K562 (cell line): ENCODE measurements at places on chromosomes 4 and X. TPM values are rescaled to one million over a fixed set of nuclear protein-coding genes. Genes with fewer than 3 reads are reported as not detected.

PITX2 gene
- total RNA-seq = not detected in 2 replicates

SLC6A14 gene
- total RNA-seq = 0.04 TPM in 2 replicates

PPARGC1A gene
- total RNA-seq = 0.02 TPM in 1 of 2 replicates, not detected in the other

PLAC1 gene
- total RNA-seq = 1.00 and 1.3 TPM in 2 replicates

SGMS2 gene
- 0.04 and 0.09 TPM in 2 replicates for total RNA-seq

RTL5 gene
- total RNA-seq = not detected in 2 replicates

ATP8A1 gene
- total RNA-seq = 0.11 and 0.38 TPM in 2 replicates

UGT2B17 gene
- 0.11 and 0.13 TPM in 2 replicates for total RNA-seq

SERTM2 gene
- total RNA-seq = not detected in 2 replicates

PRRG3 gene
- not detected in 2 replicates for total RNA-seq

MAGEB2 gene
- total RNA-seq = 88.8 and 93.1 TPM in 2 replicates

TET2 gene
- total RNA-seq = 7.0 and 8.6 TPM in 2 replicates

CEP44 gene
- total RNA-seq = 26.5 and 29.0 TPM in 2 replicates

MAGEC2 gene
- total RNA-seq = 56.9 and 57.4 TPM in 2 replicates

RASL11B gene
- 0.53 and 0.56 TPM in 2 replicates for total RNA-seq

NONO gene
- 415 and 475 TPM in 2 replicates for total RNA-seq

BBS12 gene
- 3.0 and 3.1 TPM in 2 replicates for total RNA-seq

DNA sequence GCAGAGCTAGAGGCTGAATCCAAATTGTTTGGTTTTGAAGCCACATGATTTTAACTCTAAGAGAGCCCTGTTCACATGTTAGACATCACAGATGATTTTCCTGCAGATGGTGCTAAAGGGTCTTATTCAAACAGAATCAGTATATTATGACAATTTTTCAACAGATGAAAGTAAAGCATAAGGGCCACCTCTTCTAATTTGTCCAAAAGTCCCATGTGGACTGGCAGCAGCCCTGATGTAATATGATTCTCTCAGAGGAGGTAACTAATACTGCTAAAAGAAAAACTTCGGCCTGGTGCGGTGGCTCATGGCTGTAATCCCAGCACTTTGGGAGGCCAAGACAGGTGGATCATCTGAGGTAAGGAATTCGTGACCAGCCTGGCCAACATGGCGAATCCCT is 26.0 kb upstream of the SETD7 start:
- no peak for DNase-seq
- H3K27ac ChIP-seq = no peak overlapping the region
- no peak overlapping the region for H3K4me3 ChIP-seq
- no peaks in the 10 kb centered on the region for H3K4me1 ChIP-seq

DNA sequence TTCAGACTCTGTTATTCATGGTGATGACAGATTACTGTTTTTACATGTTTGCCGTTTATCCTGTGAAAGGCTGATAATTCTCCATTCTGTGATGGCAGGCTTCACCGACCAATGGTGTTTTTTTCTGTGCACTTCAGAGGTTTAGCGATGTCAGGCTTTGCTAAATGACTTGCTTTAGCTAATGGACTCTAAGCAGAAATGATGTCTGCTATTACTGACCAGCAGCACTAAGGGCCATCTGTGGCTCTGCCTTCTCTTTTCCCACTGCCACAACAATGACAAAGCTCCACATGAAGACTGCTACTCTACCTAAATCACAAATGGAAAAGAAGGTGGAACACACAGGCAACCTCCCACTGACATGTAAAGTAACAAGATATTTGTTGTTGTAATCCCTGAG is 68.4 kb upstream of the ALB start:
- DNase-seq = no peak
- no peak overlapping the region for H3K4me3 ChIP-seq
- no peaks in the 10 kb centered on the region for H3K36me3 ChIP-seq
- no peak overlapping the region for H3K27ac ChIP-seq
- H3K27me3 ChIP-seq = no peaks in the 10 kb centered on the region

- H3K27me3 ChIP-seq = no peaks in the 10 kb centered on the region
- no peak overlapping the region for H3K27ac ChIP-seq
- DNase-seq = no peak
Measured at GRCh38 chr4:60611762-60612496, 588.2 kb upstream of the ADGRL3 start.

DNA sequence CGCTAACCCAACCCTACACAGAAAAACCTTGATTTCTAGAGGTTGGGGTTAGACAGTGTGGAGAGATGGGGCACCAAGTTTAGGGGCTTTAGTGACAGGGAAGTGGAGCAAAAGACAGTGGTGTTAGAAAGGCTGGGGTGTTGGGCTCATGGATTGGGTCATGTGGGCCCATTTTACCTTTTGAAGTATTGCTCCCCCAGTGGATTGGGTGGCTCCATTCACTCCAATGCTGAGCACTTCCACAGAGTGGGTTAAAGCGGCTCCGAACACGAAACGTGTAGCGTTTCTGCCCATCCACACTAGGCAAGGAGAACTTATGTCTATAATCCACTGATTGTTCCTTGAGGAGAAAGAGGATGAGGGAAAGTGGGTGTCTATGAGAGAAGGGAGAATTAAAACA is 2.3 kb downstream of the IL2RG start:
- no peaks in the 10 kb centered on the region for H3K36me3 ChIP-seq
- no peak for DNase-seq
- H3K27me3 ChIP-seq = no peaks in the 10 kb centered on the region
- H3K4me3 ChIP-seq = no peak overlapping the region
- H3K4me1 ChIP-seq = peaks cover 37% of the 10 kb centered on the region
- no peak overlapping the region; the same call in 2 of the 3 replicates for H3K27ac ChIP-seq

DNA sequence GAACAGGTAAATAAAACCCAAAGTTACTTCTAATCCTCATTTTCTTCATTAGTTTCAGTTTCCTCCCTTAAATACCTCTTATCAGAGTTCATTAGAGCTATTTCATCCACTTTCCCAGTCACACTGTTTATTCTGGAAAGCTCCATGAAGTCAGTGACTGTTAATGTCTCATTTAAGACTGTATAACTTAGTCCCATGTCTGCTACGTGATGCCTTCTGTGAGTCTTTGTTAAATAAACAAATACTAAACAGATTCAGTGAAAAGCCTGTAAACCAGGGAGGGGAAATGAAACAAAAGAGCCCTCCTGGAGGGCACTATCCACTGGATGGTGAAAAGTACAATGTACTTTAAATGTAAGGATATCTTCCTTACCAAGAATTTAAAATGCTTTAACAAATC is 24.7 kb downstream of the ACE2 start:
- no peak for DNase-seq
- no peaks in the 10 kb centered on the region for H3K27me3 ChIP-seq
- peaks cover 32% of the 10 kb centered on the region; the same call in 2 of the 3 replicates for H3K4me1 ChIP-seq
- H3K4me3 ChIP-seq = no peak overlapping the region
- no peak overlapping the region for H3K27ac ChIP-seq

DNA sequence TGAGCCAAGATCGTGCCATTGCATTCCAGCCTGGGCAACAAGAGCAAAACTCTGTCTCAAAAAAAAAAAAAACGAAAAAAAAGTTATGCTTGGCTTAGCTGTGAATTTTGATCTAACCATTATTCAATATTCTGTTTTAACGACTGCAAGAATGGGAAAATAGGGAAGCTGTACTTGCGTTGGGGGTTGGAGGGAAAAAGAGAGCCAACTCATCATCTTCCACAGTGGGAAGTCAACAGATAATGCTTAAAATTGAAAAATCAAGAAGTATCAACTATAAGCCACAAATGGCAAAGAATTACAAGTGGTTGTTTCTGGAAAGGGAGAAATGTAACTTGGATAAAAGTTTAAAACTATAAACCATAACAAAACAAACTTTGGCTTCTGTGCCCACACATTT is 2.9 kb downstream of the TEC start:
- peaks cover 12% of the 10 kb centered on the region for H3K36me3 ChIP-seq
- H3K27me3 ChIP-seq = no peaks in the 10 kb centered on the region
- no peak for DNase-seq
- H3K4me1 ChIP-seq = peaks cover 41% of the 10 kb centered on the region

DNA sequence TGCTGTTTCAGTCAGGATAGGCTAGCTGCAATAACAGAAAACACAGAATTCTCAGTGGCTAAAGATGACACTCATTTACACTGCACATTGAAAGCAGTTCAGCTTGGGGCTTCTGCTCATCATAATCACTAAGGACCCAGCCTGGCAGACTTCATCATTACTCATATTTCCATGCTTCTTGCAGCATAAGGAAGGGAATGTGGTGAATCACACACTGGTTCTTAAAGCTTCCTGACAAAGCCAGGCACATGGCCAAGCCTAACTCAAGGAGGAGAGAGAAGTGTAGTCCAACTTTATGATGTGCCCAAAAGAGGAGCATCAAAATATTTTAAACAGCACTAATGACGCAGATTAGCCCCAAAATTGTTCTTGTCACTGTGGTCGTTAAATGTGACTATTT is 186.5 kb downstream of the BANK1 start:
- no peaks in the 10 kb centered on the region for H3K4me1 ChIP-seq
- H3K27me3 ChIP-seq = no peaks in the 10 kb centered on the region
- no peak for DNase-seq
- H3K36me3 ChIP-seq = no peaks in the 10 kb centered on the region
- no peak overlapping the region for H3K27ac ChIP-seq

GRCh38 chr4:7841071-7841470 is 98.6 kb downstream of the AFAP1 start:
- no peak overlapping the region for H3K4me3 ChIP-seq
- peaks cover 7% of the 10 kb centered on the region for H3K27me3 ChIP-seq
- no peaks in the 10 kb centered on the region for H3K36me3 ChIP-seq
- H3K4me1 ChIP-seq = peaks cover 7% of the 10 kb centered on the region; the same call in 2 of the 3 replicates
- DNase-seq = no peak

GRCh38 chr4:120855307-120856001 is 67.1 kb downstream of the PRDM5 start:
- no peak for DNase-seq
- H3K36me3 ChIP-seq = no peaks in the 10 kb centered on the region
- no peak overlapping the region for H3K27ac ChIP-seq
- no peak overlapping the region for H3K4me3 ChIP-seq
- H3K4me1 ChIP-seq = no peaks in the 10 kb centered on the region

DNA sequence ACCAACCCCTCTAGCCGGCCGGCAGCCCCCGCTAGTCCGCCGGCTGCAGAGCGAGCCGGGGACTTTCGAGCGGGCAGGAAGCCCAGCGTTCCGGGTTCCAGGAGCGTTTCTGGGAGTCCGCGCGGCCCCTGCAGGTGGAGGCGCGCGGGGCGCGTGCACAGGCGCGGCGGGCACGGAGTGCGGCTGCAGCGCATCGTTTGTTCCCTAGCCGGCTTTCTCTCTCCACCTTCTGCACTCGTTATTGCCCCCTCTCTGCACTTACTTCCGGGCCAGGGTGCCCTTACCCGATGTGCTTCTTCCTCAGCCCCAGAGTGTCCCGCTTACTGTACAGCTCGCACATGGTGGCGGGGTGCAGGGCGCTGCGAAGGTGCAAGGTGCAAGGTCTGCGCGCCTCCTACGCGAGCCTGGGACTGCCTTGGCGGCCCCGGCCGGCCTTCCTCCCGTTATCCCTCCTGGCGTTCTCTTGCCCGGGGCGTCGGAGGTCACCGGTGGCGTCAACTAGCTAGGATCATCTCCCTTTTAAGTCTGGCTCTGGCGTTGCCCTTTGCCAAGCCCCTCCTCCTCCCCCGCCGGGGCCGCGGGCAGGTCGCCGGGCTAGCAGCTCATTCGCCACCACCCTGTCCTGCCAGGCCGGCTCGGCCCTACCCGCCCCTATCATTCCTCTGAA is at the start of gene ETNPPL:
Gene ETNPPL (minus strand): TSS at position 495 of the 667 bp plus-strand sequence. CDS start 155 bp downstream, at position 340.
- DNase-seq = no peak
- no peak within 1 kb of the TSS for H3K27ac ChIP-seq
- peak within 1 kb of the TSS; percentile 20 for H3K4me3 ChIP-seq

- H3K36me3 ChIP-seq = 0 out of 3 replicates have a peak, but pooled peaks cover 2% of the 10 kb centered on the region
- H3K27ac ChIP-seq = no peak overlapping the region
- DNase-seq = no peak
Measured at GRCh38 chrX:134512566-134512965, 52.6 kb downstream of the HPRT1 start.

- H3K4me1 ChIP-seq = no peaks in the 10 kb centered on the region
- DNase-seq = no peak
- no peak overlapping the region for H3K4me3 ChIP-seq
- peaks cover 37% of the 10 kb centered on the region for H3K27me3 ChIP-seq
- no peaks in the 10 kb centered on the region for H3K36me3 ChIP-seq
Measured at GRCh38 chr4:152193059-152193458, 342.8 kb downstream of the FBXW7 start.

- no peaks in the 10 kb centered on the region for H3K4me1 ChIP-seq
- no peak for DNase-seq
- H3K4me3 ChIP-seq = no peak overlapping the region
- H3K27ac ChIP-seq = no peak overlapping the region
Measured at GRCh38 chr4:147195386-147195785, 249.7 kb upstream of the TTC29 start.

DNA sequence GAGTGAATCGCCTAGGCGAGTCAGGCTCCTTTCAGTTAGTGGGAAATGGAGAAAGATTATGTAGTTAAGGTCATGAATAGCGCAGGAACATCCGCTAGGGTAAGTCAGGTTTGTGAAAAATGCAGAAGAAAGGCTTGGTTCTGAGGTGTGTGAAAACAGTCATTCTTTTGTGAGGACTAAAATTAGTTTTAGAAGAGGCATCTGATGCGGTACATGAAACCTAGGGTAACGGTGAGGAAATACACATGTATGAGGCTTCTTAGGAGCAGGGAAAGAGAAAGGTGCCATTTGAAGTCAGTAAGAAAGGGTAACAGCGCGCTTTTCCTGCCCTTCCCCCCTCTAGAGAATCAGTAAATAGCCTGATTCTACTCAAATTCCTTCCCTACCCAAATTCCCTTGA is 570 bp upstream of the RNF128 start:
- H3K27me3 ChIP-seq = peaks cover 7% of the 10 kb centered on the region
- no peak overlapping the region for H3K27ac ChIP-seq
- no peak overlapping the region for H3K4me3 ChIP-seq
- H3K4me1 ChIP-seq = no peaks in the 10 kb centered on the region
- no peak for DNase-seq

- no peak overlapping the region for H3K4me3 ChIP-seq
- H3K27ac ChIP-seq = no peak overlapping the region
- DNase-seq = no peak
- H3K4me1 ChIP-seq = no peaks in the 10 kb centered on the region
- H3K27me3 ChIP-seq = 0 out of 2 replicates have a peak, but pooled peaks cover 4% of the 10 kb centered on the region
- H3K36me3 ChIP-seq = no peaks in the 10 kb centered on the region
Measured at GRCh38 chr4:144872508-144873225, 225.3 kb downstream of the ANAPC10 start.

- H3K4me1 ChIP-seq = no peaks in the 10 kb centered on the region
- no peak overlapping the region for H3K4me3 ChIP-seq
Measured at GRCh38 chr4:113445286-113445685, 316.3 kb downstream of the CAMK2D start.

GRCh38 chr4:187010052-187010451 is 286.4 kb upstream of the FAT1 start:
- H3K27me3 ChIP-seq = no peaks in the 10 kb centered on the region
- DNase-seq = no peak
- no peaks in the 10 kb centered on the region for H3K4me1 ChIP-seq
- no peak overlapping the region for H3K27ac ChIP-seq
- H3K36me3 ChIP-seq = no peaks in the 10 kb centered on the region
- no peak overlapping the region for H3K4me3 ChIP-seq

GRCh38 chr4:75658876-75659275 is 14.3 kb downstream of the G3BP2 start:
- peaks cover 87% of the 10 kb centered on the region for H3K36me3 ChIP-seq
- DNase-seq = no peak
- no peaks in the 10 kb centered on the region for H3K27me3 ChIP-seq
- H3K4me3 ChIP-seq = no peak overlapping the region
